ENCODE measurements at places on chromosomes 2 and 18.

- DNase-seq: no peak
These were observed 148.0 kb upstream of the ALPP start for GRCh38 chr2:232230560-232230959.

DNA sequence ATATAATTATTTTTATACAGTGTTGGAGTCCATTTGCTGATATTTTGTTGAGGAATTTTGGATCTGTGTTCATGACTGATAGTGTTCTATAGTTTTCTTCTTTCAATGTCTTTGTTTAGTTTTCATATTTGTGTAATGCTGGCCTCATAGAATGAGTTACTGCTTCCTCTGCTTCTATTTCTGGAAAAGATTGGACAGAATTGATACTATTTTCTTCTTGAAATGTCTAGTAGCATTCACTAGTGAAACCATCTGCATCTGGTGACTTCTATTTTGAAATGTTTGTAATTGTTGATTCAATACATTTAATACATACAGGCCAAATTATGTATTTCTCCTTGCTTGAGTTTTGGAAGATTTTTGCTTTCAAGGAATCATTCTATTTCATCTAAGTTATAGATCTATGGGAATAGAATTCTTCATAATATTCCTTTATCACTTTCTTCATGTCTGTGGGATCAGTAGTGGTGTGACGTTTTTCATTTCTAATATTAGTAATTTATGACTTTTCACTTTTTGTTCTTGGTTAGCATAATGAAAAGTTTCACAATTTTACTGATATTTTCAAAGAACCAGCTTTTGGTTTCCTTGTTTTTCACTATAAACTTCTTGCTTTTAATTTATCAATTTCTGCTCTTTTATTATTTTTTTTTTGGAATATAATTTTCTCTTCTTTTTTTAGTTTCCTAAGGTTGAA lies 509.9 kb upstream of the VRK2 start:
- no peak for DNase-seq

DNA sequence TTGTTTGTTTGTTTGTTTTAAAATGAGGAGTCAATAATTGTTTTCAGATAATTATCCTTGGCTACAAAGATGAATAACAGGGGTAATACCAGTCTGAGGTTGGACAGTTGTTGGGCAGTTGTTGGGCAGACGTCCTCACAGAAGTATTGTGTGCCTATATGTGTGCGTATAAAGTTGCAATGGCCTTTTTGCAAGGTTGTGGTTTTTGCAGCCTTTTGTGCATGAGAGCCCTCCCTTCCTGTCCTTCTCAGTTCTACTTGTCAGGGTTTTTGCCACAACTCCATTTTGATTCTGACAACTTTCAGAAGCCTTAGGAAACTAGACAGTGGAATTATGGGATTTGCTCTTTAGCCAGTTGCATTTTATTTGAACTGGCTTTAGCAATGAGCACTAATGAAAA lies 6.0 kb upstream of the STK39 start:
- DNase-seq: no peak

DNA sequence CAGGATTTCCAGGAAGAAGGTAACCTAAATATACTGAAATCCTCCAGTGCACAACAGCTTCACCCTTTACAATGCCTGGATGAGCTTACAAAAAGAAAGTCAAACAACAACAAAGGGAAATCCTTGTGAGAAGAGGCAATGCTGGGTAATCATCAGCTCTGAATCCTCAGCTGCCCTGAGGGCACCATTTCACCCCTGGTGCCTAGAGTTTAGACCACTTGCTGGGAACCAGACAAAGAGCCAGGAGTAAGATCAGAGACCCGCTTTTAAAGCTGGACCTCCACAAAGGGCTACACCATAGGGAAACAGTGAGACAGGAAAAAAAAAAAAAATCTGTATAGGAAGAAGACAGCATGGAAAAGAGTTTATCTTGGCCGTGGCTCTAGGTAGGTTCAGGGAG lies 97.0 kb downstream of the FOXI3 start:
- DNase-seq: no peak

- DNase-seq: peak; percentile 39
These were observed 475 bp downstream of the B3GNT2 start for GRCh38 chr2:62196278-62196901.

GRCh38 chr2:172179045-172179701 lies 76.5 kb upstream of the DLX2 start:
- no peak for DNase-seq

GRCh38 chr18:35042389-35043071 lies 1.3 kb downstream of the MAPRE2 start:
- DNase-seq: no peak

DNA sequence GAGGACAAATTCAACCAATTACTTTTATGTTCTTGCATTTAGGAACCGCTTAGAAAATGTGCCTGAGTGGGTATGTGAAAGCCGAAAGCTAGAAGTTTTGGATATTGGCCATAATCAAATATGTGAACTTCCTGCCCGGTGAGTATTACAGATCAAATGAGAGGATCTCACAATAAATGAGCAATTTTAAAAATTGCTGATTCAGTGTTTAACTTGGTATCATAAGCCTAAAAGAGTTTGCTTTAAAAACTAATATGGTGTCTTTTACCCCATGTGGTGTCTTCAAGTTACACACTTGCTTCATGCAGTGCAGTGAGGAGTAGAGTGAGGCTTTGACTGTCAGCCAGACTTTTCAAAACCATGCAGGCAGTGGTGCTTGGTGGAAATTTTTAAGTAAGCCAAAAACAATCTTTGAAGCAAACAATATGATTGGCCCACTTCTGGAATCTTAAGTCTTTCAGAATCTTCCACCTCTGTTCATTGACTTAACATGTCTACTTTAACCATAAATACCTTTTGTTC lies 199.6 kb downstream of the PHLPP1 start:
- no peak for DNase-seq

DNA sequence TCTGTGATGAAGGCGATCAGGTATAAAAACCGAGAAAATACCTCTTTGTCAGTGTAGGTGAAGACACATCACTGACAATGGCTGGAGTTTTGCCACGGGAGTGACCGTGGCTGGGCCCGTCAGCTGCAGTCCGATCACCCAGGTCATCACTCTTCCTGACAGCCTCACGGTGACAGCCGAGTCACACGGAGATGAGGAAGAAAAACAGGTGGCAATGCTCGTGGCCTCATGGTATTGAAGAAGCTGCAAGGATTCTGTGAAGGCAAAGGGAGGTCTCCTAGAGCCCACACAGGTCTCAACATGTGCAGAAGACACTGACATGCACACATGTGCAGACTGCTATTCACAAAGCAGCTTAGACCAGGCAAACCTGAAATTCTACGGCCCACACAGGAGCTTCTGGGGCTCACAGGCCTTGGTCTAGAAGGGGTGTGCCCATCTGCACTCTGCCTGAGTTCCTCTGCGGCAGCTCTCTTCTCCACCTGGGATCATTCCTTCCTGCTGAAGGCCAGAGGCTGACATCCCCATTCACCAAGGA lies 7.4 kb downstream of the COPS9 start:
- no peak for DNase-seq

DNA sequence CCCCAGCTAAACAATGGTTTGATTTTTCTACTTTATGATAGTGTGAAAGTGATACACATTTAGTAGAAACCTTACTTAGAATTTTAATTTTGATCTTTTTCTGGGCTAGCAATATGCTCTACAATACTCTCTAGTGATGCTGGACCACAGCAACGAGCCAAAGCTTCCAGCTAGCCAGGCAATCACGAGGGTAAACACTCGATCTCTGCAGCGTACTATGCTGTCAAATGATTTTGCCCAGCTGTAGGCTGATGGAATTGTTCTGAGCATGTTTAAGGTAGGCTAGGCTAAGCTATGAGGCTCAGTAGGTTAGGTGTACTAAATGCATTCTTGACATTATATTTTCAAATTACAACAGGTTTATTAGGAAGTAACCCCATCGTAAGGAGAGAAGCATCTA lies 207.5 kb downstream of the LRRTM4 start:
- no peak for DNase-seq

- no peak for DNase-seq
These were observed 1.4 kb downstream of the CERKL start for GRCh38 chr2:181655519-181655918.

GRCh38 chr18:12485479-12486105 lies 77.9 kb downstream of the PRELID3A start:
- no peak for DNase-seq

- no peak for DNase-seq
These were observed 954 bp downstream of the CCNT2 start for GRCh38 chr2:134919341-134920210.

- DNase-seq: no peak
These were observed 150.3 kb upstream of the MMADHC start for GRCh38 chr2:149737896-149738295.

- DNase-seq: peak; percentile 57
These were observed 155.0 kb downstream of the ARHGAP15 start for GRCh38 chr2:143284087-143284675.

DNA sequence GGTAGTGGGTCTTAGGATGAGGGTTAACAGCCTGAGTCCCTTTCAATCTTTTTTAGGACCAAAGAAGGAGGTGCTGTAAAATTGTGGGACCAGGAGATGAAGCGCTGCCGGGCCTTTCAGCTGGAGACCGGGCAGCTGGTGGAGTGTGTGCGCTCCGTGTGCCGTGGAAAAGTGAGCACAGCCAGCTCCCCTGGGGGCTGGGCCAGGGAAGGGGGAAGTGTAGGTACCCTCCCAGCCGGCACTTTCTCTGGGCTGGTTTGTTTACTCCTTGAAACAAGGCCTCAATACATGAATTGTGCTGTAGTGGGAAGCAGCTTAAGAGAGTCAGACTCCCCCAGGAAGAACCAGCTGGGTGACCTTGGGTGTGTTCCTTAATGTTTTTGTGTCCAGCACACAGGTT lies 90.1 kb downstream of the RTN4 start:
- DNase-seq: no peak

GRCh38 chr2:32715391-32715841 lies 87.6 kb downstream of the TTC27 start:
- DNase-seq: no peak

DNA sequence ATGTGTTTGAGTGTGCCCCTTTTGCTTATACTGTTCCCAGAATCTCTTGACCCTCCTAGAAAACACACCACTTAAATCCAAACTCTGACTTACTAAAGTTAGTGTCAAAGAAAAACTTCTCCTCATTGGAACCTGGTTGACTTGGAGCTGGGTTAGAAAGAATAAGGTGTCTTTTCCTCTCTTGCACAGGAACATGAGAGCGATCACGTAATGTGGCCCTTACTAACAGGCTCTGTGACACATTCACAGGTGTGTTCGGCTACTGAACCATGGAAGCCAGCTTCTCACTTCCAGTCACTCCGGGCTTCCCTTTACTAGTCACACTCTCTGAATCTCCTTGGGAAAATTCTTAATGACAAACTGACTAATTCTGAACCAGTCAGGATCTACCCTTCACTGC lies 5.4 kb upstream of the POU3F3 start:
- DNase-seq: no peak

- DNase-seq: no peak
These were observed 26.6 kb downstream of the ZC3H6 start for GRCh38 chr2:112301973-112302372.

- no peak for DNase-seq
These were observed 65.3 kb upstream of the WIPF1 start for GRCh38 chr2:174662859-174663258.

DNA sequence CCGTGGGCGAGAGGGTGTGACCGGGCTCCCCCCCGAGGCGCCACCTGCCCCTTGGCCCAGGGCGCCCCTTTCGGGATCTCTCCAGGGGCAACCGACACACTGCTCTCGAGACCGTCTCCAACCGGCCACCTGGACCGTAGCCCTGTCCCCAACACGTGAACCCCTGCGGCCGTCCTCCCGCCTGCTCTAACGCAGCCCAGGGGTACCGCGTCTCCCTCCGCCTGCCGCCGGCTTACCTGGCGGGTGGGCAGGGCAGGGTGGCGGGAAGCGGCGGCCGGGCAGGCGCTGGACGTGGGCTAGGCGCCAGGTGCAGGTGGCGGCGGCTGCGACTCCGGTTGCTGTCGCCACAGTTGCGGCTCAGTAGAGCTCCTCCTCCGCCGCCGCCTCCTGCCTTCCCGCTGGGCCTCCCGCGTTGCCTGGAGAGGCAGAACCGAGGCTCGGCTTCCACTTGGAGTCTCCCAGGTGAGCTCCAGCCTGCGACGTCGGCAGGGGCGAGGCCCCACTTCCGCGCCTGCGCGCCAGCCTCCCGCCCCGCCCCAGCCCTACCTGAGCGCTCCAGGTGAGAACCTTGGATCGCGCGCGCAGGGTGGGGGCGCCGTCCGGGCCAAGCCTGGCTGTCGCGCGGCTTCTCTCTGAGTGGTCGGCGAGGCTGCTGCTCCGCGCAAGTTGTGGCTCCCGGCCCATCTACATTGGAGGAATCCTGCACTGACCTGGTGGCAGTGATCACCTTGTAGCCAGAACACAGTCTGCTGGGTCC lies at the start of gene GALNT3:
Gene GALNT3 (minus strand): TSS at position 469 of the 757 bp plus-strand sequence. CDS start 23,547 bp downstream, outside the sequence.
- peak; percentile 17 for DNase-seq

DNA sequence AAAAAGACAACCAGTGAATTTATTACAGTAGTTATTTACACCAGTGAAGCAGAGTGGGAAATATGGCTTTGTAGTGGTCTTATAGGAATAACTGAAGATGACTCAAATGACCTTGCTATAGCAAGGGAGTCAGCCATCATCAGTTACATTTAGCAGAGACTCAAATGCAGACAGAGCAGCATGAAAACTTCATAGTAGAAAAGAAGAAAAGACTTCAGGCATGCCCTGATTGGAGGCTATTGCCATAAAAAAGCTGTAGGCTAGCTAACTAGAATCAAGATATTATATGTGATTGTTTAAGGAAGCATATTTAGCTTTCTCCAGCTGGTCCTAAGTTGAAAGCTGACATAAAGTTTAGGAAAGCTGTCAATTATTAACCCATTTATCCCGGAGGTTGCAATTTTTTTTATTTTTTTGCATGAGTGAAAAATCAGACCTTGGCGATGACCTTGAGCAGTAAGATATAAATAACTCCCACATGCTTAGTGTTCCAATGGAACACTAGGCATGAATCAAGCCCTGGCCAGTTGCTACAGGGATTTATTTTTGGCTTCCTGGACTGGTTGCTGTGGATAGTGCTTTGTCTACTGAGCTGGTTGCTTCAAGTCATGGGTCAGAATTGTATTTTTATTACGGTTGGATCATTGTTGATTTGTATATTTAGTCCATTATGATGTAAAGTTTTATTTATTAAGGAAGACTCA lies 675.6 kb upstream of the VRK2 start:
- no peak for DNase-seq

- peak; percentile 98 for DNase-seq
These were observed 7.8 kb upstream of the ARHGAP25 start for GRCh38 chr2:68726608-68727367.

GRCh38 chr2:190465060-190465459 lies 56.9 kb downstream of the MFSD6 start:
- DNase-seq: no peak

DNA sequence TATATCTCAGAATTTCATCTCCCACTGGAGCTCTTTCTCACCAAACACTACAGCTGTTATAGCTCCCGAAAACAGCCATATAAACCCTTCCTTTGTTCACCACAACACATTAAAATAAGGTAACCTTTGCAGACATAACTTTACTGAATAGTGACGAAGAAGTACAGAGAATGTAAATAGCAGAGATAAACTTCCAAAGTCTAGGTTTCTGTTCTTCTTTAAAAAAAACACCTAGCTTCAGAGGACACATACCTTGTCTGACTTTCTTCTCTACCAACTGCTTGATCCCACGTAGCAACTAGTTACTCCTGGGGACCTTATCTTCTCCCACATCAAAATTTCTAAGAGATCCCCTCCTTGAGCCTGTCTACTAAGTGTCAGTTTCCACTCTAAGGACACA lies 32.3 kb downstream of the ATL2 start:
- DNase-seq: no peak

Measured in hematopoietic multipotent progenitor cell (in vitro differentiated cells).